ENCODE measurements at places on chromosomes 16 and 17.

- no peak for DNase-seq
Measured at GRCh38 chr16:31135535-31136286, at the start of gene PRSS8. PRSS8 (minus strand) TSS chr16:31135727; CDS start chr16:31135498, 229 bp downstream.

DNA sequence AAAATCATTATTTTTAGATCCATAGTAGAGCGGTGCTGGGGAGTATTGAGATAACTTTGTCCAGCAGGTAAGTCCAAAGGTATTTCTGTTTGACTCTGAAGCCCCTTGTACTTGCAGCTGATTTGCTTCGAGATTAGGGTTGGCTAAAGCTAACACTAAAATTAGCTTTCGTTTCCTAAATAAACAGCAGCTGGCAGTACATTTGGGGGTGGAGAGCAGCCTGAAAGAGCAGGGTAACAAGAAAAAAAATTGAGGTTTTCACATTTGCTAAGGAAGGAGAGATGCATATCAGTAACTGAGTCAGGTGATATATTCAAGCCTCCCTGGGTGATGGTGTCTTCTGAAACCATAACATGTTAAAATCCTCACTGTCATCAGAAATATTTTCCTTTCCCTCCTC lies 37.4 kb upstream of the TMC5 start:
- DNase-seq = no peak

- no peak for DNase-seq
Measured at GRCh38 chr17:2904135-2904534, 107.9 kb downstream of the RAP1GAP2 start.

DNA sequence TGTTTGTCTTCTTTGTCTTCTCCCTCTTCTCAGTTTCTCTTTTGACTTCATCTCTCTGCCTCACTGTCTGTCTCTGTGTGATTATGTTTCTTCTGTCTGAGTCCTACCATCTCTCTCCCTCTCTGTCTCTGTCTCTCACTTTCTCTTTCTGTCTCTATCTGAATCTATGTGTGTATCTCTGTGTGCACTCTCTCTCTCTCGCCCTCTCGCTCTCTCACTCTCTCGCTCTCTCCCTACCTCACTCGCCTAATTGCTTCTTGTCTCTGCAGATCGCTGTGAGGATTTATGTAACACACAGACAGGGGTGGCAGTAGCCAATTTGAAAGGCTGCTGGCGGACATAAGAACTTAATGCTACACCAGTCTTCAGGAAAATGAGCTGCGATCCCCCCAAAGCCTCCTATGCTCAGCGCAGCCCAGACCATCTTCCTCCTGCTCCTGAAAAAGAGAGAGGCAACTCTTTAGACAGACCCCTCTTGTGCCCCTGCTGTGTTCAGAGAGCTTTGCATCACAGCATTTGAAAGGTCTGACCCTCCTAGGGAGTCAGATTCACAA lies 140.9 kb downstream of the CCT6B start:
- DNase-seq = no peak

All from cerebellar nuclear complex (tissue), 1 donor.